ENCODE measurements at places on chromosomes 7 and 10.

DNA sequence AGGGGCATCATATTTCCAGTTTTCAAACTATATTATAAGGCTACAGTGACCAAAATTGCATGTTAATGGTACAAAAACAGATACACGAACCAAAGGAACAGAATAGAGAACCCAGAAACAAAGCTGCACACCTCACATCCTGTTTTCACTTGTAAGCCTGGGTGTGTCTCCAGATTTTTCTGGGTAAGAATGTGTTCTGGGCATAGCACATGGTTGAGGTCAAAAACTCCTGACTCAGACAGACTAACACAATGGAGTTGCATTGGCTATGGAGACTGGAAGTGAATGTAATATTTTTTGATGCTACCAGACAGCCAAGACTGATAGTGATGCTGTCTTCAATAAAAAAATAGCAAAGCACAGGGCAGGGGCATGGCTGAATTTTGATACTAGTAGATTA, 1175.2 kb downstream of the NXPH1 start:
- no peak for DNase-seq

DNA sequence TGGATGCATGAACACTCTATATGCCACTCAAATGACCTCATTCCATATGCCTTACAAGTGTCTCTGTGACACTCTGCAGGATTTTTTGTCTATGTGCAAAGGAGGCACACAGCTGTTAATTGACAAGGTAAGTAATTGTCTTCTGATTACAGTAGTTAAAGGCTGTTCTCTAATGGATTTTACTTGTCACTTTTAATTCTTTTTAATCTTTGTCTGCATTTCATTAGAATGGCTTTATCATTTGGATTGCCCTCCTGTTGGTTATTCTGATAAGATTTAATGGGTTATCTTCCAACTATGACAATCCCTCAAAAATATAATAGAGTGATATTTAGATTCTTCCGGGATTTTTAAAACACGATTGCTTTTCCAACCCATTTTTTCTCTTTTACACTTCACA, 290.0 kb upstream of the TEX47 start:
- no peak for DNase-seq

GRCh38 chr10:44960088-44960460, 472 bp downstream of the RASSF4 start:
- DNase-seq, result no peak

DNA sequence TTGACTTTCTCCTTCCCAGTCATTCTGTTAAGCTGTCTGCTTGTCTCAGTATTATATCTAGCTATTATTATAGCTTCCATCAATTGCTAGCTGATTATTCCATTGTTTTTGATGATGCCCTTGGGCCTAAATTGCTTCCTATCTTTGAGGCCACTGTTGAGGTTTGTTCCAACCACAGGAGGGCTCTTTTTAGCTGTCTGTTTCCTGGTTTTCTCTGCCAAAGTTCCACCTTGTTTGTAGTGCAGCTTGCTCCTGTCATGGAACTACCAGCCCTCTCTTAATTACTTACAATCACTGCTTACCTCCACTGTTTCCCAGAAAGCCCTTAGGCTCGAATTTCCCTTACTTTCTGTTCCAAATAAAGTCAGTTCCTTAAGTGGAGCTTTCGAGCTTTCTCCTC, 118.7 kb upstream of the SEC61G start:
- no peak for DNase-seq

- DNase-seq, result no peak
Measured at GRCh38 chr7:4108951-4109350, 573.1 kb upstream of the FOXK1 start.

GRCh38 chr10:43409385-43410109, 561 bp upstream of the HNRNPF start:
- peak; percentile 22 for DNase-seq

DNA sequence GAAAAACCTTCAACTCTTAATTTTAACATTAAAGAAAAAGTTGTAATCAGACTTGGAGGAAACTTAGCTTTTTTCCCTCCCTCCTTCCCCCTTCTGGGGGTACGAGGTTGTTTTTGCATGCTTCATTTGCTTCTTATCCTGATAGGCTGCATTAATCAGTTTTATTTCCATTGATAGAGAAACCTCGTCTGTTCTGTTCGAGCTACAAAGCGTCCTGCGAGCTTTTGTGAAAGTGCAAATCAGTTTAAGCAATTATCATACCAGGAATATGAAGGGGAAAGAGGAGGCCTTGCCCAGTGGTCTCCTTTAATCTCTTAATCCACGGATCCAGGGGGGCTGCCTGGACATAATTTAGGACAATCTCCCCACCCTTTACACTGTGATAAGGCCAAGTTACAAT, 7.5 kb downstream of the EMX2 start:
- no peak for DNase-seq

DNA sequence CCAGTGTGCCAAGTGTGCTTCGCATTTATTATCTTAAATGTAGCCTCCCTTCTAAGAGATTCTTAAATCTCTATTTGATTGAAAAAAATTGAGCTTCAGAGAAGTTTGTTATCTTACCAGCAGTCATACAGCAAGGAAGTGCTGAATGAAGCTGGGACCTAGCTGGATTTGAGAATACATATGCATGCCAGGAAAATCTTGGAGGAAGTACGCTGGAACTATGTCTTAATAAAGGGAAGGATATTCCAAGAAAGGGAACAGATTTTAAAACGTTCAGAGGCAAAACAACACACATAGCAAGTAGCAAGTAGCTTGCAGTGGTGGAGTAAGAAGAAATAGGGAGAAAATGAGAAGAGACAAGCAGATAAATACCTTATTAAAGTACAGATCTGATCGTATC, 1.5 kb downstream of the CFAP70 start:
- DNase-seq, result no peak

DNA sequence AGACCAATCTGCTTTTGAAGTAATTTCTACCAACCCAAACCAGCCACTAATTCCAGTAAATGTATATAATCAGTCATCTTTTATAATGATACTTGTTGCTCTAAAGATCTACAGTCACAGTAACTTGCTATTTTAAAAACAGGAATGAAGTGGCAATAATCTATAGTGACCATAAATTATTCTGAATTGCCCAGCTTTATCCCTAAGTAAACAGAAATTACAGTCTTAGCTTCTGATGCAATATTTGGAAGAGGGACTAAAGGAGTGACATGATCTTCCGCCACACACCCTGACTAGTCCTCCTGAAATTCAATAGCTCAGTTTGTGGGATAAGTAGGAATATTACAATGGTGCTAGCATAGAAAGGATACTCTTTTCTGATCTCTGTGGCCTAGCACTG, 96.1 kb downstream of the ATE1 start:
- no peak for DNase-seq

- DNase-seq, result no peak
Measured at GRCh38 chr10:14510346-14510745, 179.6 kb upstream of the FRMD4A start.

GRCh38 chr10:111973306-111973705, 210.3 kb downstream of the GPAM start:
- DNase-seq, result no peak

GRCh38 chr7:124796771-124797170, 31.2 kb upstream of the GPR37 start:
- no peak for DNase-seq

GRCh38 chr10:132627666-132628531, 90.3 kb downstream of the INPP5A start:
- no peak for DNase-seq

DNA sequence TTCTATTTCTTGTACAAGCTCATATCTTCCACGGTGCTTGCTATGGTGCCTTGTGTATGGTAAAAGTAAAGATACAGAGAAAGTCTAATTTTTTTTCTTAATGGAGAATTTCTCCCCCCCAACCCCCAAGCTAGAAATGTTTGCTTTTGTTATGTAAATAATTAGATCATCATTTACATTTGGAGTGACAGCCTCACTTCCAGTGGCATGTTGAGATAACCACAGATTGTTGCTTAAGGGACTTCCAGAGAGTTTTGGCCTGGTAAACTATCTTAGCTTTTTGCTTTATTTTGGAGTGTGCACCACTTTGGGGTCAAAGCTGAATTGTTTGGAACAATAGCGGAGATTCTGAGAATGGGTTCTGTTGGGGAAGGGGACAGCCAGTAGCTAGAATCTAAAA, 129.7 kb downstream of the ZNF365 start:
- no peak for DNase-seq

DNA sequence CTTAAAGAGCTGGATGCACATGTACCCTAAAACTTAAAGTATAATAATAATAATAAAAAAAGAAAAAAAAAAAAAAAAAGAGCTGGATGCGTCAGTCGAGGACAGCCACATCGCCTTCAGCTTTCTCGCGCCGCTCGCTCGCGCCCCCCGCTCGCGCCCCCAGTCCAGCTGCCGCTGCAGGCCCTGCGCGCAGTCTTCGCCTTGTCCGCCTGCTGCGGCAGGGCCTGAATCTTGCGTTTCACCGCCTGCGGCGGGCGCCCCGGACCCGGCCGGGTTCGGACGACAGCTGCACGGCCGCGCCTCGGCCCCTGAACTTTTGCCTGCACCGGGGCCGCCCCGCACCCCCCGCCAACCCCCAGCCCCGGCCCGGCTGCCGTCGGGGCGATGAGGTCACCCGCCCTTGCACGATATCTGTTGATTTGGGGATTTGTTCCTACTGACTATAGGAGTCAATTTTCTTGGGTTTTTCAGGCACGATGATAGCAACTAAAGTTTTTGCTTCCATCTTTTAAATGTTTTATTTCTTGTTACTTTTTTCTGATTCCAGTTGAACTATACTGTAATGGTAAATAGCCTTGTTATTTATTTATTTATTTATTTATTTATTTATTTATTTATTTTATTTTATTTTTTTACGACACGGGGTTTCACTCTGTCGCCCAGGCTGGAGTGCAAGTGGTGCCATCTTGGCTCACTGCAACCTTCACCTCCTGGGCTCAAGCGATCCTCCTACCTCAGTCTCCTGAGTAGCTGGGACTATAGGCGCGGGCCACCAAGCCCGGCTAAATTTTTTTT, 33.5 kb upstream of the CPN1 start:
- no peak for DNase-seq

GRCh38 chr7:128879939-128880746, 17.5 kb downstream of the ATP6V1F start:
- peak; percentile 79 for DNase-seq

GRCh38 chr10:128487517-128487916, 361.3 kb upstream of the MKI67 start:
- DNase-seq, result no peak

DNA sequence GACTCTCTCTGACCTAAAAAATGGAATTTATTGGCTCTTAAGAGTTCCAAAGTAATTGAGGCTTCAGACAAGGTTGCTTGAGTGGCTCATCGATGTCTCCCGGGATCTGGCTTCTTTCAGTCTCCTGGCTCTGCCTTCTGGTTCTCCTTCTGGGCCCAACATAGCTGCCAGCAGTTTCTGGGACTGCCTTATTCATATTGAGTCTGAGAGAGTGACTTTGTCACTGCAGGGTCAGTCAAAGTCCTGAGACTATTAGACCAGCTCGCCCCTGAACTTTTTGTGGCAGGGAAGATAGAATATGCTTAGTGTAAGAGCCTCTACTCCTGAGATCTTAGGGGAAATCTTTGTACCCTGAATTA, 94.0 kb downstream of the MMRN2 start:
- DNase-seq, result no peak

DNA sequence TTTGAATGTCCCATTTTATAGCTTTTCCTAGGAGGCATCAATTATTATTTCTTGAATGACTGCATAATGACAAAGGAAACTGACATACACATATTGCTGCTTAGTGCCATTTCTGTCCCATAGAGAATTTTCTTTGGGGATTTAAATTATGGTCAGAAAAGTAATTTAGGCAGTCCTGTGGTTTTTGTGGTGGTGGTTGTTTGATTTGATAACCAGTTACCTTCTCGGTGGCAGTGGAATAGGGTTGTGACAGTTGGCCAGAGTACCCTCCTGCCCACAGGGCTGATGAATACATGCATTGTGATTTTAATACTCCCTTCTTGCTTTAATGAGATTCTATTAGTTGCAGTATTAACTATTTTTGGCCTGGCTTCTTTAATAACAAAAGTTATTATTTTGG, 6.6 kb upstream of the SGCE start:
- no peak for DNase-seq

DNA sequence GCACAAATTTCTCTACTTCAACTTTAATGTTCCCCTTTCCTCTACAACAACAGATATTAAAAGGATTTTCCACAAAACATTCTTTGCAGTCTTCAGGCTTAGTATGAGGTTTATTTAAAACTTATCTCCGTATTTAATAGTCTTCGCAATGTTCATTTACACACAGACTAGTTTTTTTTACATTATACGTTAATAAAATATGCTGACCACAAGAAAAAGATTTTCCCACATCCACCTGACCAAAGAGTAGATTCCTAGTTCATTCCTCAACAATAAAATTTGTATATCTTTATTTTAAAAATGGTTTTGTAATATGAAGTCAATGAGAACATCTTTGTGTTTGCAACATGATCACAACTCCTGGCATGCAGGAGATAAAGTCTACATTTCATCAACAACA, 42.4 kb downstream of the POT1 start:
- no peak for DNase-seq

DNA sequence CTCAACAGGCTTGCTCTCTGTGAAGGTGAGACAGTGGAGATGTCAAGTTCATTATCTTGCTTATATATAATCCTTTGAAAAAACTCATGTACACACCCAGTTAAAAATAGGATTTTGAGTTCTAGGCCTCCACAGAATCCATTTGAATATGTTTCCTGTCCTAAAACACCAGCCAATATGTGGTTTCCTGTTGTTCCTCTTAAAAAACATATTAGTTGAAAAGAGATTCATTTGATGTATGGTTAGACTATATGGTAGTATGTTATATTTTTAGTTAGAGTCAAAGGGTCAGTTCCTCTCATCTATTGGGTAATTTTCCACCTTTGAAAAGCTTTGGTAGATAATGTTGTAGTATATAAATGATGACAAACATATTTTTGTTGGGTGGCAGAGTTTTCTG, 16.0 kb downstream of the PPP1R9A start:
- DNase-seq, result no peak

DNA sequence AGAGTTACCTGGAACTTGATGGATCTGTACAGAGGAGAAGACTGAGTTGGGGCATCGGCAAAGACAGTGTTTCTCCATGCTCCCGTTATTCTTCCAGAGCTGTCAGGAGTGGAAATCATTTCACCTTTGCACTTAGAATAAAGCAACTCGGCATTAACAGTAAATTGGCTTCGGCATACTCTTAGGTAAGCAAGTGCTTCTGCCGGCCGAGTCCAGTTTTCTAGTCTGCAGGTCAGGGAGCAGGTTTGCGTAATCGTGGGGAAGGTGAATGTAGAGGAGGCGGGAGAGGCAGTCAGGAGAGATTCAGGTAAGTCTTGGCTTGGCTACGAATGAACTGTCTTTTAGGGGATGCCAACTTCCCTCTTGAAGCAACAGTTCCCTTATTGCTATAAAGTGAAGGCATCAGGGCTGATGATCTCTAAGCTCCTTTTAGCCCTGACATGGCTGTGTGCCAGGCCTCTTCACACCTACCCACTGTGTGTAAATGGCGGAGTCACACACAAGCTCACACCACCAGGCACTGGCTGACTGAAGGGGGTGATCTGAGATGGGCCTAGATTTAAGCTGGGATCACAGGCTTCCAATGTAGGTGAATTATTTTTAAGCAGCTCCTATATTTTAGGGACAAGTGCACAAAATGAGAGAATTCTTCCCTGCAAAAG, 127.1 kb downstream of the GATA3 start:
- DNase-seq, result no peak

Measured in SK-MEL-5 (cell line).